Effector CD8-positive, alpha-beta T cell (primary cell): ENCODE measurements at places on chromosomes 2 and 18.

DNA sequence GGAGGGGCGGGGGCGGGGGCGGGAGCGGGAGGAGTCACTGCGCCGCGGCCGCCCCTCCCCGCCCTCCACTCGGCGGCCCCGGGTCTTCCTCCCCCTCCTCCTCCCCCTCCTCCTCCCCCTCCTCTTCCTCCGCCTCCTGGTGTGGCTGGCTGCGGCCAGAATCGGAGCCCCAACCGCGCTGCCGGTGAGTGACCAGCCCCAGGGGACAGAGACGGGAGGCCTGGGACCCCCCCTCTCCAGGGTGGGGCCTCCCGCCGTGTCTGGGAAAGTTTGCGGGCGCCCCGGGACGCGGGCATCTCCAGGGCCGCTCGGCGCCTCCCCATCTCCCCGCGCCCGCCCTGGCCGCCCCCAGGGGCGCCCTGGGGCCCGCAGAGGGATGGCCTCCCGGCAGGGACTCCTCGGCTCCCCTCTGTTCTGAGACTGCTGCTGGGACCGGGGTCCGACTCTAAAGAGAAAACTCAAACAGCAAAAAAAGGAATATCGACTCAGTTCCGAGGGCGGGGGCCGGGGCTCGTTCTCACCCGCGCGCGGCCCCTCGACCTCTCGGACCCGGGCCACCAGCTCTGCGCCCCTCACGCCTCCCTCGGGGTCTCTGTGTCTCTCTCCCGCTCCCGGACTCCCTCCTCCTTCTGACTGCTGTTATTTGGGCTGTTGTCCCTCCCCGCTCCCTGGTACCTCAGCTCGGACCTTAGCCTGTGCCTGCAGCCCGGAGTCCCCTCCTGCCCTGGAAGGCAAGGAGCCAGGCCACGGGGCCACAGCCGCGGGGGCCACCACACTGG, at the start of gene STON1:
Gene STON1 (plus strand): TSS at position 122 of the 779 bp plus-strand sequence. CDS start 50,480 bp downstream, outside the sequence.
- DNase-seq, result no peak

GRCh38 chr2:239805043-239805329, 220.2 kb downstream of the NDUFA10 start:
- DNase-seq, result no peak

- DNase-seq, result no peak
Observed at GRCh38 chr2:238380336-238380735, 46.4 kb upstream of the ASB1 start.

- DNase-seq, result no peak
Observed at GRCh38 chr18:66695281-66695680, 91.4 kb upstream of the CDH19 start.

- no peak for DNase-seq
Observed at GRCh38 chr2:58768715-58769080, 527.6 kb upstream of the FANCL start.

DNA sequence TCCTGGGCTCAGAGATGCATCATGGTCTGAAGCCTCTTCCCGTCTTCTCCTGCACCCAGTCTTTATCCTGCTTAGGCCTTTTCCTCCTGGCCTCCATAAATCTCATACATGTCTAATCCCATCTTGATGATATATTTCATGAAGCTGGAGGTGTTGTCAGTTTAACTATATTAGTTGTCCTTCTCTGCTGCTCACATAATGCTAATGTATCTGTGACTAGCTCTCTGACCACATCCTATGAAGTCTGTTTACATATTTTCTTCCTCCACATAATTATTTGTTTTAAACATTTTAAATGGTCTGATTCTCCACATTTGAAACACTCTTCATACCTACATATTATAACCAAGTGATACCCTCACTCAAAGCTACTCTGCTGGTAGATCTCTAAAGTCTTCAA, 315.2 kb upstream of the RND3 start:
- DNase-seq, result no peak

GRCh38 chr2:50118905-50119702, 912.8 kb downstream of the NRXN1 start:
- no peak for DNase-seq

DNA sequence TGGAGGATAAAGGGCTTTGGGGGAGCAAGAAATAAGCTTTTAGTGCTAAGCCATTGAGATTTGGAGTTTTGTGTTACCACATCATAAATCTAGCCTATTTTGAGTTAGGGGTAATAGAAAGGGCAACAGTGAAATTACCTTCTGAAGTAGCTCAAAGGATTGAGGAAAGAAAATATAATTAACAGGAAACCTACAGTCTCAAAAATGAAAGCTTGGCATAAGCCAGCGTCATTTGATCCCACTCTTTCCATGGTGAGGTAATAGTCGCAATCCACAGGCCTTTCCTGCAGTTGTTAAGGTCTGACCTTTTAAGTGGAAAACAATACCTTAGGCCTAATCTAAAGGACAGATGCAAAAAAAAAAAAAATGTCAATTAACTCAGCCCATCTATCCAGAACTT, 182.7 kb downstream of the UXS1 start:
- no peak for DNase-seq

DNA sequence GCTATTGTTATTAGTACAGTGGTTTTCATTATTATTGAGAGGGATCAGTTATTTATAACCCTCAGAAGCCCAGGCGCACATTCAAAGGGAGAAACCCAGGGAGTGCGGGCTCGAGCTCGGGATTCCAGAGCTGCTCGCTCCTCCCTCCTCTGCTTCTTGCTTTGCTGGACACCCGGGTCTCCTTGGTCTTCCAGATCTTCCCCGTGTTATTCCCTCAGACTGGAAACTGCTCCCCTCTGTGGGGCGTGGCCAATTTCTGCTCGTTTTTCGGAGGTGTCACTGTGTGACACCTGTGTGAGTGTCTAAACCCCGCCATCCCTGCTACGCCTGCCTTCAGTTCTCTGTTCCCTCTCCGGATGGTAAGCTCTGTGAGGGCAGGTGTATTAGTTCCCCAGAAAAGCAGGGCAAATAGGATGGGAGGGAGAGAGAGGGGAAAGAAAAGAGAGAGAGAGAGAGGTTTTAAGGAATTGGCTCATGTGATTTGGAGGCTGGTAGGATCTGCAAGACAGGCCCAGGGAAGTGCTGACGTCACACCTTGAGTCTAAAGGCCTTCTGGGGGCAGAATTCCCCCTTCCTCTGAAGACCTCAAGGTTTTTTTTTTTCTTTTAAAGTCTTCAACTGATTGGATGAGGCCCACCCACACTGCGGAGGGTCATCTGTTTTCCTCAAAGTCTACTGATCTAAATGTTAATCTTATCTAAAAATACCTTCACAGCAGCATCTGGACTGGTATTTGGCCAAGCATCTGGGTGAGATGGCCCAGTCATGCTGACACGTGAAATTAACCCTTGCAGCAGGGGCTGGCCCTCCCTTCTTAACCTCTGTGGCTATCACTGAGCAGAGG, 457.3 kb upstream of the ID2 start:
- no peak for DNase-seq

GRCh38 chr2:61770298-61770697, 83.6 kb downstream of the FAM161A start:
- no peak for DNase-seq

DNA sequence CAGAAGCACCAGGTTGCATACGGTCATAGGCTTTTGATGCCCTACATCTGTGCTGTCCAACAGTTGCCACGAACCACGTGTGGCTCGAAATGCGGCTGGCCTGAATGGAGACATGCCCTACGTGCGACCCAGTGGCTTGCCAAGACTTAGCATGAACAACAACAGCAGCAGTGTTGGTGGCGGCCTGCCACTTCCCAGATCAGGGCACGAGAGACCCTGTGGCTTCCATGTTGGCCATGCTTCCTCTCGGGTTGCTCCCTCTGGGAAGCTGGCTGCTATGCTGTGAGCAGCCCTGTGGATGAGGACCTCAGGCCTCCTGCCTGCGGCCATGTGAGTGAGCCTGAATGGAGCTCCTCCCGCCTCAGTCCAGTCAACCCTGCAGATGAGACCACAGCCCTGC, 212.3 kb downstream of the HDAC4 start:
- no peak for DNase-seq

DNA sequence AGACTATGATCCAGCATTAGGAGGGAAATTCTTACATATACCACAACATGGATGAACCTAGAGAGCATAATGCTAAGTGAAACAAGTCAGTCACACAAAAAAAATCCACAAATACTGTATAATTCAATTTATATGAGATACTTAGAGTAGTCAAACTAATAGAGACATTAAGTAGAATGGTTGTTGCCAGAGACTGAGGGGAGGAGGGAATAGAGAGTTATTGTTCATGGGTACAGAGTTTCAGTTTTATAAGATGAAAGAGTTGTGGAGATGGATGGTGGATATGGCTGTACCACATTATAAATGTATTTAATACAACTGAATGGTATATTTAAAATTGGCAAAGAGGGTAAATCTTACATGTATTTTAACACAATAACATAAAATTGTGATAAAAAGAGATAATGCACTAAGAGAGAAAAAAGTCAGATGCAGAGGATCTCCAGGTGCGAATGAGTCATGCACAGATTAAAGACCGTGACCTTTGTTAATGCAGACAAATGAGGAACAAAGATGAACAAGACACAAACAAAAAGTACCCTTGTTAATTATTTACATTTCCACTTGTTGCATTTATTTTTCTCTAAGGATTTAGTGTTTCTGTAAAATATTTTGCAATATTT, 541.7 kb upstream of the MEX3C start:
- DNase-seq, result no peak
